Right cardiac atrium (tissue), 5 donors: ENCODE measurements at places on chromosomes 1 and 21. TPM values are rescaled to one million over a fixed set of nuclear protein-coding genes. Genes with fewer than 3 reads are reported as not detected.

GRCh38 chr1:94014635-94015488, 105.6 kb upstream of the GCLM start:
- no peak for DNase-seq

DNA sequence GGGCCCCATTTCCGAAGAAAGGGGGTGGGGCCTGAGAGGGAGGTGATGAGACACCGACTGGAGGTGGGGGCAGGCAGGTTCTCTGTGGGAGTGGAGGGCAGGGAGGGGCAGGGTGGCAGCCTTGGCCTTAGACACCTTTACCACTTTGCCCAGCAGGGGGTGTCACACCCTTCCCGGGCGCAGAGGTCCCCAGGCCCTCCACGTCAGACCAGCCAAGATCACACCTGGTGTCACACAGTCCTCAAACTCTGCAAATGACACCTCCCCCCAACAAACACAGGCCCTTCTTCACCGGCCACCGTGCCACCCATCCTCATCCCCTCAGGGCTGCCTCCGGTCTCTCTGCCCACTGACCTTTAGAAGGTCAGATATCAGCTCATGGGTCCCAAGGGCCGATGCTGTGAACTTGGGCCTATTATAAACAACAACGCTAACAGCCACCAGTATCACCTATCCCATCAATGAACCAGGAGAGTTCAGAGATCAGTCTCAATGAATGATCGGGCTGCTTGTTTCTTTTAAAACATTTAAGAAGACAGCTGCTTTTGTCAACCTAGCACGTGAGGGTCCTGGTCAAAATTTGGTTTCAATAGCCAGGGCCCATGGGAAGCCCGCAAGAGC, 103.9 kb downstream of the CASZ1 start:
- DNase-seq, result no peak

- DNase-seq, result no peak
These were observed 8.5 kb downstream of the ERRFI1 start for GRCh38 chr1:8017495-8018197.

GRCh38 chr1:214552174-214552608, 789 bp upstream of the PTPN14 start:
- peak; percentile 69 for DNase-seq

- DNase-seq, result no peak
These were observed 78.4 kb downstream of the AK5 start for GRCh38 chr1:77360256-77360655.

DNA sequence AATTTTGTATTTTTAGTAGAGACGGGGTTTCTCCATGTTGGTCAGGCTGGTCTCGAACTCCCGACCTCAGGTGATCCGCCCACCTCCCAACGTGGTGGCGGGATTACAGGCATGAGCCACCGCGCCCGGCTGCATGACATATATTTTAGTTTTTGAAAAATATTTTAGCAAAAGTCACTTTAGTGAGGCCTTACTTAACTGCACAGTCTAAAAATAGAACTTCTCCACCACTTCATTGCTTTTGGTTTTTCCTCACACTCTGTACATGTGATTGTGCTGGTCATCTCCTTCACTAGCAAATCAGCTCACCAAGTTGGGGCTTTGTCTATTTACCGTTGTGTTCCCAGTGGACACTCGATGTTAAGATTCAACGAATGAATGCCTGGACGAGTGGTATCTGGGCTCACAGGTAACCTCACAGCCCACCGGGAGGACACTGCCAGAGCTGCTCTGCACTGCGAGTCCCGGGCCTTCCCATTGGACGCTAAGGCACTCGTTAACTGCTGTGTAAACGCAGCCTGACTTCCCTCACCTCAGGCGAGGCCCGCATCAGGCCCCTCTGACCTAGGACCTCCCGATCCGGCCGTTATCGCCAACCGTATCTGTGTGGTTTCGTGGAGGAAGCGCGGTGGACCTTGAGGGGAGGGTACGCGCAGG, 14.0 kb upstream of the ZNF692 start:
- peak; percentile 76 for DNase-seq

DNA sequence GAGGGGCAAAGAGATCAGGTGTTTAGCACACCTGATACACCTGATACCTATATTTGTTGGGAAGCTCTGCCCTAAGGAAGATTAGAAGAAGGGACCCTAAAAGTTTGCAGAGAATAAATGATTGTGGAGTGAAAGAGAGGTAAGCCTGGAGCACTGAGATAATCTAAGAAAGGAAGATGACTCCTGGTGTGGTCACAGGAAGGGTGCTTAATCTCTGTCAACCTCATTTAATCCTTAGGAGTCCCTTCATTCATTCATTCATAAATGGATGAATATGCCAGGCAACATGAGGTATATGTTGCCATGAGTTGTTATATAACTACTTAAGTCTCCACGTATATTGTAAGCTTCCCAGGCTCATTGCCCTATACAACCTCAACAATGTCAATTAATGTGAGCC, 16.2 kb upstream of the MNDA start:
- no peak for DNase-seq

DNA sequence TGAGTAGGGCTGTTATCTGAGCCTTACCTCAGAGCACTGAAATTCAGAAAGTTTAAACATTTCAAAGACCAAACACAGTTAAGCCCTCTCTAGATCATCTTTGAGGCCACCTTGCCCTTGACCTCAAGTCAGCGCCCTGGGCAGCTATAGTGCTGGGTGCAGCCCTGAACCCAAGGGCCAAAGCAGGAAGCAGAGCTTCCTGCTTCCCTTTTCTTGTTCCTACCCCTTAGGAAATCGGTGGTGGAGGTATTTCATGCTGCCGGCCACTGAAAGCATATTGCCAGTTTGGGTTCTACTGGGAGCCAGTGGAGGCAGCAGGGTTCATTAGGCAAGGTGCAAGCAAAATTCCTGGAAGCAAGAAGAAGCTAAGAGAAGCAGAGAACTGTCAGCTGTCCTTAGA, 26.1 kb downstream of the CD244 start:
- DNase-seq, result no peak

DNA sequence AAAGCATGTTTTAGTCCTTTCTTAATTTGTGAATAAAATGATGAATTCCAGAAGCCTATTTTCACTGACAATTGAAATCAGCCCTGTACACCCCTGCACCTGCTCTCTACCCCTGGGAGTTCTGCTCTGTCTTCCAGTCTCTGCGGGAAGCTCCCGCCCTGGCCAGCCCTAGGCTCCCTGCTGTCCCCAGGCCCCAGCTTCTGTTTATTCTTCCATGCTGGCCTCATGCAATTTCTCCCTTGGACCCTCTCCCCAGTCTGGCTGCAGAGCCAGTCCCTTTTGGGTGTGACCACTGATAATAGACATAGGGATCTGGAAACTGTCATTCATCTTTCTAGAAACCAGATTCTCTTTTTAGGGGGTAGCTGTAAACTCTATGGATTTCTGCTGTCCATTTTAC, 258.6 kb downstream of the GRIK3 start:
- DNase-seq, result no peak

DNA sequence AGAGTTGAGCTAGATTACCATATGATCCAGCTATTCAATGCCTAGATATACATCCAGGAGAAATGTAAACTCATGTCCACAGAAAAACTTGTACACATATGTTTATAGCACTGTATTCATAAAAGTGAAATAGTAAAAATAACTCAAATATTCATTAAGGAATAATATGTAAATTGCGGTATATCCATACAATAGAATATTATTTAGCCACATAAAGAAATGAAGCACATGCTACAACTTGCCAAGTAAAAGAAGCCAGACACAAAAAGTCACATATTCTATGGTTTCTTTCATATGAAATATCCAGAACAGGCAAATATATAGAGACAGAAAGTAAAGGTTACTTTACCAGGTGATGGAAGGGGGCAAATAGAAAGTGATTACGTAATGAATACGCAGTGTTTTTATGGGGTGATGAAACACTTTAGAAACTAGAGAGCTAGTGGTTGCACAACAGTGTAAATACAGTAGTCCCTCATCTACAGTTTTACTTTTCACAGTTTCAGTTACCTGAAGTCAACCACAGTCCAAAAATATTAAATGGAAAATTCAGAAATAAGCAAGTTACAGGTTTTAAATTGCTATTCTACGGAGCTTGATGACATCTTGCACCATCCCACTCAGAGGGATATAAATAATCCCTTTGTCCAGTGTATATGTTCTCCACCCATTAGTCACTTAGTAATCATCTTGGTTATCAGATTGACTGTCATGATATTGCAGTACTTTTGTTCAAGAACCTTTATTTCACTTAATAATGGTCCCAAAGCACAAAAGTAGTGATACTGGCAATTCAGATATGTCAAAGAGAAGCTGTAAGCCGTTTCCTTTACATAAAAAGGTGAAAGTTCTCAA, 62.3 kb downstream of the ZNF644 start:
- DNase-seq, result no peak

DNA sequence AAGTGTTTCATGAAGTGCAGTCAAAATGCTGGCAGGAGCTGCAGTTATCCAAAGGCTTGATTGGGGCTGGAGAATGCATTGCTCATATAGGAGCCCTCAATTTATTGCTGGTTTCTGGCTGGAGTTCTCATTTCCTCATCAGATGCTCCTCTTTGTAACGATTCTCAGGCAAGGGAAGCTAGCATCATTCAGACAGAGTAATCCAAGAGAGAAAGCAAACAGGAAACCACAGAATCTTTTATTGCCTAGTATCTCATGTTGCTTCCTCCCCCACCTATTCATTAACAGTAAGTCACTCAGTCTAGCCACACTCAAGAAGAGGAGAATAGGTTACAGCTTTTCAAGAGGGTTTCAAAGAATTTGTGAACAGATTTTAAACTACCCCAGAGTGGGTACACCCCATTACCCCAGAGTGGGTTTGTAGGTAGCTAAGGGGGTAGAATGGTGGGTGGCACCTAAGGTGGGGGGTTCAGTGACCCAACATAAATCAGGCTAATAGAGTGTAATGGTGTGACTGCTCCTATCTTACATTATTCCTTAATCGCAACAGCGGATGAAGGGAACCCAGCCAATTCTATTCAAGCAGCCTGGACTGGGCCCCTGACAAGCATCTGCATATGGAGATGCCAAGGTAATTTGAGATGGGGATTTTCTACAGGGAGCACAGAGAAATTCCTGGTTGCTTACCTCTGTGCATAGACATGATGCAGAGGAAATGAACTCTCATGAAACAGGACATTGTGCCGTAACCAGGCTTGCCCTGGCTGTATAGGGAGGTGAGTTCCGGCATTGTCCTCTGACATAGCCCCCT, 67.1 kb downstream of the KCNJ15 start:
- no peak for DNase-seq

CACHD1 gene
- total RNA-seq, result 2.5 TPM

RGS16 gene
- total RNA-seq, result 0.79 TPM

DISP1 gene
- total RNA-seq, result 5.4 TPM

KRTAP19-3 gene
- not detected for total RNA-seq

KRTAP11-1 gene
- not detected for total RNA-seq

NUF2 gene
- total RNA-seq, result 0.74 TPM

FGR gene
- total RNA-seq, result 3.2 TPM
